ENCODE measurements at places on chromosomes 7 and 10.

DNA sequence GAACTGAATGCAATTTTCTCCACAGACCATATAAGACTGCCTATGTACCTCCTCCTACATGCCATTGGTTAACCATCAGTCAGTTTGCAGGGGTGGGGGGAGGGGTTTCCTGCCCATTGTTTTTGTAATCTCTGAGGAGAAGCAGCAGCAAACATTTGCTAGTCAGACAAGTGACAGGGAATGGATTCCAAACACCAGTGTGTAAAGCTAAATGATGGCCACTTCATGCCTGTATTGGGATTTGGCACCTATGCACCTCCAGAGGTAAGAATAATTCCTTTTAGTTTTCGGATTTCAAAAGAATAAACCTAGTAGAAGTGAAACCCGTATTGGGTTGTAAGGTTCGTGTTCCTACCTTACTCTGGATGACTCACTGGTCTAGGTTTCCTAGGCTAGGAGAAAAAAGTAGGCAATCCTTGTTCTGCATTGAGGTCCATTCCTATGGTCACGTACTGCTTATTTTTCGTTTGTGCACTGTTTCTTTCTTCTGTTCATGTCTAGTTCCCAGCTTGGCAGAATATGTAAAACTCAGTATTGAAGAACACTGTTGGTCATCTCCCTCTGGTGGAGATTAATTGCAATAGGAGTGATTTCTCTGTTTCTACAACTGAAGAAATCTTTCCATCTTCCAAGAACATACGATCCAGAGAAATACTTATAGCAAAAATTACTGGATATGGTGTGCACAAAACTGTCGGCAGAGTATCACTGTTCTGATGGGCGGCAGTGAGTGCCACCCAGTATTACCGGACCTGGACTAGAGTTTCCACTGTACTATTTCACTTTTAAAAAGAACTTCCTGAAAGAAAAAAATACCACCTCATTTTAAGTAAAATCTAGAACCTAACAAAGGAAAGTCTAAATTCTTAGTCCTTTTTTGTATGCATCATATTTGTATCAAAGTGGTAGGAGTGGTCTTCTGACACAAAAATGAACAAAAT is at the start of gene AKR1C3:
TSS of gene AKR1C3 (plus strand) at position 150 of the 941 bp plus-strand sequence. CDS start at position 181, 31 bp downstream.
- DNase-seq: no peak

DNA sequence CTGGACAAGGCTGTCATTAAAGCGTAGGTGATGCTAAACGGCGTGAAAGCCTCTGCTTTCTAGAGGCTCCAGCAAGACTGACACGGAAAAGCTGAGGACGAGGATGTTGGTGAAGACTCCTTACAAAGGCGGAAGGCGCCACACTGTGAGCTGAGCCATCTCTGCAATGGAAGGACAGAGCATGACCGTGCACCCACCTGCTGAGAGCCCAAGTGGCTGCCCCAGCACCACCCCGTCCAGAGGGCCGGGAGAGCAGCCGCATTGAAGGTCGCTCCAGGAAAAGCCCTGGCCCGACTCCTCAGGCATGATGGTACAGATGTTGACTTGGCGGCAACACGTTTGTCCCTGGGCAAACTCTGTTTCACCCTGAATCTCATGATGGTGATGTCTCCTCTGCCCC is 492.7 kb downstream of the DNAJB6 start:
- no peak for DNase-seq

DNA sequence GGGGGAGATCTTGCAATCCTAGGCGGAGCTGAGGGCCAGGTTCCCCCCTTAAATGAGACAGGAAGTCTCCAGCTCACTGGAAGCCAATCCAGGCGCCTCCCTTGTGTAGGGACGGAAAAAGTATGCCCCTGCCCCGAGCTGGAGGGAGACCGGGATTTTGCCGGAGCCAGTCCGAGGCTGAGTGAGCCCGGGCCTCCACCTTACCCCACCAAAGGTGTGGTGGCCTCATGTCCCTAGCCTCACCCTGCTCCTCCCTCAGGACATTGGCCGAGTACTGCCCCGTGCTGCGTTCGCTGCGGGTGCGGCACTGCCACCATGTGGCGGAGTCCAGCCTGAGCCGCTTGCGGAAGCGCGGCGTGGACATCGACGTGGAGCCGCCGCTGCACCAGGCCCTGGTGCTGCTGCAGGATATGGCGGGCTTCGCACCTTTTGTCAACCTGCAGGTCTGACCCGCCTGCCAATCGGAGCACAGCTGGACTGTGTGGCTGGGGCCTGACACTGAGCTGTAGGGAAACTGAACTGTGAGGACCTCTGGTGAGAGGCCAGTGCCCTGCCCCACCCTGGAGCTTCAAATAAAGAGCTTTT is 2.0 kb downstream of the FBXL15 start:
- peak; percentile 26 for DNase-seq

- no peak for DNase-seq
Measured at GRCh38 chr10:93065675-93066543, 5.3 kb downstream of the CYP26C1 start.

- DNase-seq: no peak
Measured at GRCh38 chr10:59903871-59904270, 2.5 kb downstream of the CCDC6 start.

DNA sequence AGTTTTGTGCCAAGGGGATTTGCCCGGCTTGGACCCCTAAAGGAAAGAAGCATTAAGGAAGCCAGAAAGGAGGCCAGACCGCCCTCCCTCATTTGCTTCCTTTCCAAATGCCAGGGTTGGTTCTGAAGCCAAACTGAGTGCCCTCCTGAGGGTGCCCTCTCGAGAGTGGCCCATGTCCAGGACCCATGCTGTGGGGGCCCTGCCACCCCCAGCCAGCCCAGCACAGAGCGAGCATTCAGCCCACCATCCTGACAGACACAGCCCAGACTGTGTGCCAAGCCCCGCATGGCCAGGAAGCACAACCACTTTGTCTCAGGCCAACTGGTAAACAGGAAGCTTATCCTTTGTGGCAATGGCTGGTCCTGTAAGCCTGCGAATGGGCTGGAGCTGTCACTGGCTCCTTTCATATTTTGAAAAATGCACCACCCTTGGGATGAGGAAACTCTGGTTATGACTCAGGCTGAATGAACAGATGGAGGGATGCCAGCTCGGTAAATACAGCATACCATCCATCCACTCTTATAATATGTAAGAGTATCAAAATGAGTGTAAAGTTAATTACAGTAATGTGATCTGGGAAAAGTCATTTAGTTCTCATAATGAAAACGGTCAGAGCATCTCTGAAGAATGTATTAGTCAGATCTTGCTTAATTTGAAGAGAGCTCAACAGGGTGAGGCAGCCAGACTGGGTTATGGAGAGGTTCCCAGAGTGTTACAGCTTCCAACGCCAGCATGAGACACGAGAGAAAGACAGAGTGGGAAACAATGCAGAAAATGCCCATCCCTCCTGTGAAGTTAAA is 65.0 kb downstream of the STK17A start:
- peak; percentile 48 for DNase-seq

- no peak for DNase-seq
Measured at GRCh38 chr7:122762071-122762470, 59.3 kb upstream of the RNF148 start.

DNA sequence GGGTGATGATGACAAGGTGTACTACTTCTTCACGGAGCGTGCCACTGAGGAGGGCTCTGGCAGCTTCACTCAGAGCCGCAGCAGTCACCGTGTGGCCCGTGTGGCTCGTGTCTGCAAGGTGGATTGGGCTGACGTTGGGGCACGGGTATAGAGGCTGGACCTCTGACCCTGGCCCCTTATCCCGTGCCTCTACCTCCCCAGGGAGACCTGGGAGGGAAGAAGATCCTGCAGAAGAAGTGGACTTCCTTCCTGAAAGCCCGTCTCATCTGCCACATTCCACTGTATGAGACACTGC is 8.4 kb downstream of the MRPL43 start:
- no peak for DNase-seq

DNA sequence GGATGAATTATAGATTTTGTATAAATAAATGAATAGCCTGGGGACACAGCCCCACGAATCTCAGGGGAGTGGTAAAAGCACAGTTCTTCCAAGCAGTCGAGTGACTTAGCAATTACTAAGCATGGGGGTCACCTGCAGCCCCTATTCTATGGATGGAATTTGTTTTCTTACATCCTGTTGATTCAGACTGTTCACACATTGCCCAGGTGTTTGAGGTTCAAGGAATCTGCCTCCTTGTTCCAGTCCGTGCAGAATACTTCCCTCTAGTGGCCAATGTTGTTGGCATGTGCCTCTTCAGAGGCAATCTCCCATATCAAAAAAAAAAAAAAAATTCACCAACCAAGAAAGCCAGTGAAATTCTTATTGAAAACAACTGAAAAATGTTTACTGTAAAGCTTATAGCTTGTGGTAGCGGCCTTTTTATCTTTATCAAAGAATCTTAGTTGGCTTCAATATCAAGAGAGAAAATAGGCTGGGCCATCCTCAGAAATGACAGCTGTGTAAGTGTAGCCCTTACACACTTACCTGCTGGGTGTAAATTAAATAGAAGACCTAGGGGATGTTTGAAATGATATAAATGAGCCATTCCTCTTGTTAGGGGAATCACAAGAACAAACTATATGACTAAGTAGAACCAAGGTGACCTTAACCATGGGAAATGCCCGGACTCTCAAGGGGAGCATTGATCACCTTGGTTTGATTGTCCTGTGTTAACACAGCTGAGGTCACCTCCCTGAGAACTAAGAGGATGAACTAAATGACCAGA is 7.8 kb downstream of the LIPM start:
- DNase-seq: no peak

- no peak for DNase-seq
Measured at GRCh38 chr10:22491931-22492615, 146.8 kb downstream of the SPAG6 start.

GRCh38 chr7:13139436-13139835 is 452.0 kb downstream of the ARL4A start:
- no peak for DNase-seq

DNA sequence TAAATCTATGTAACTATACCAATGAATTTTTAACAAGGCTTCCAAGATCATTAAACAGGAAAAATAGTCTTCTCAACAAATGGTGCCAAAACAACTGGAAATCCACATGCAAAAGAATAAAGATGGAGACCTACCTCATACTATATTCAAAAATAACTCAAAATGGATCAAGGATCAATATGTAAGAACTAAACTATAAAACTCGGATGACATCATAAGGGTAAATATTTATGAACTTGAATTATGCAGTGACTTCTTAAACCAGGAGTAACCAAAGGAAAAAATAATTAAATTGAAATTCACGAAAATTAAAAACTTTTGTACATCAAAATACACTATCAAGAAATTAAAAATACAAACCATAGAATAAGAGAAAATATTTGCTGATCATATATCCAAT is 728.7 kb upstream of the GHITM start:
- no peak for DNase-seq

- DNase-seq: no peak
Measured at GRCh38 chr7:92359801-92360200, 87.5 kb upstream of the GATAD1 start.

DNA sequence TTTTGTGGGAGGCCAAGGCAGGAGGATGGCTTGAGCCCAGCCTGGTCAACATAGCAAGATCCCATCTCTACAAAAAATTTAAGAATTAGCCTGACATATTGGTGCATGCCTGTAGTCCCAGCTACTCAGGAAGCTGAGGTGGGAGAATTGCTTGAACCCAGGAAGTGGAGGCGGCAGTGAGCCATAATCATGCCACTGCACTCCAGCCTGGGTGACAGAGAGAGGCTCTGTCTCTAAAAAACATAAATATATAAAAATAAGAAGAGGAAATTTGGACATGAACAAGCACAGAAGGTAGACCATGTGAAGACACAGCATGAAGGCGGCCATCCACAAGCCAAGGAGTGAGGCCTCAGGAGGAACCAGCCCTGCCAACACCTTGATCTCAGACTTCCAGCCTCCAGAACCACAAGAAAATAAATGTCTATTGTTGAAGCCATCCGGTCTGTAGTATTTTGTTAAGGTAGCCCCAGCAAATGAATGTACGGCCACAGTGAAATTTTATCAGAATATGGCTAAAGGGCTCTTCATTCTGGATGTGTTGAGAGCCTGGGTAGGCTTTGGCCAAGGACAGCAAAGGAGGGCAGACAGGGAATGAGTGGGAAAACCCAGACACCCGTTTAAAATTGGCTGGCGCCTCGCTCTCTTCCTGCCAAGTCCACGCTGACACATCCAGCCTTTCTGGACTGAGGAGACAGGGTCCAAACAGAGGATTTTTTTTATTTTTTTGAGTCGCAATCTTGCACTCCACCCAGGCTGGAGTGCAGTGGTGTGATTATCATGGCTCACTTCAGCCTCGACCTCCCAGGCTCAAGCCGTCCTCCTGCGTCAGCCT is 12.9 kb upstream of the GRID2IP start:
- no peak for DNase-seq

GRCh38 chr7:55022002-55022985 is 3.5 kb downstream of the EGFR start:
- DNase-seq: no peak

Measured in substantia nigra (tissue), 51 donors.